ENCODE measurements at places on chromosomes 12 and 14.

- no peak for DNase-seq
Observed at GRCh38 chr12:82565966-82566365, 120.7 kb upstream of the TMTC2 start.

DNA sequence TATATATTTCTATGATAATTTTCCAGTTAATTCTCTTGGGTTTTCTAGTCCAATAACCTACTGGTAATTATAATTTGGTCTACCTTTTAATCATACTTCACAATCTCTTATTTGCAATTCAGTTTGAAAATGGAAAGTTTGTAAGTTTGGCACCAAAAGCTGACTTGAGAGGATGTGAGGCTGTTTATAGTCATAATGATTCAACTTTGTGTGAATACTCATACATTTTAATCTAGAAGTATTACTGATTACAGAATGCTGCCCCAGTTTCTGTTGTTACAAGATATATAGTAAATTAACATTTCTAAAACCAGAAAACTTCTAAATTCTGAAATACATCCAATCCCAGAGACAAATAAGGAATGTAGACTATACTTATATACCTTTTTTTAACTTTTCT lies 158.2 kb downstream of the SLC38A4 start:
- DNase-seq: no peak

DNA sequence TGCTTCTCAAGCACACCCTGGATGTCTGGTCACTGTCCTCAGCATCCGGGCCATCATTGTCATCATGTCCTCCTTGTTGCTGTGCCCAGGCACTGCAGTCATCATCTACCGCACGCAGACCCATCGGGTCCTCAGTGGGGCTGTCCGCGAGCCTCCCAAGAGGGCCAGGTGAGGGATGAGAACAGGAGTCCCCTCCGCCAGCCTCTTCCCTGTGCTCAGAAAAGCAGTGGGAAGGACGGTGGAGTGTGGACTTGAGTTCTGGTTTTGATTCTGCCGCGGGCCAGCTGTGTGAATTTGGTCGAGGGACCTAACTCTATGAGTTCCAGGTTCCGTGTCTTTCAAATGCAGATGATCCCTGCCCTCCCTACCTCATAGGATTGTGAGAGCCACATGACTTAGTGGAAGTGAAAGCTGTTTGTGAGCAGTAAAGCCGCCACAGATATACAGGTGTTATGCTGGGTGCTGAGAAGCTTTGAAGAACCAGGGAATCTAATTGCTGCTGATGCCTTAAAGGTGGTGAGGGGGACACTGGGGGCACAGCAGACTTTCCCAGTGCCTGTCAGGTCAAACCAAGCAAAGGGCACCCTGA lies 122.9 kb upstream of the RAP1B start:
- no peak for DNase-seq

DNA sequence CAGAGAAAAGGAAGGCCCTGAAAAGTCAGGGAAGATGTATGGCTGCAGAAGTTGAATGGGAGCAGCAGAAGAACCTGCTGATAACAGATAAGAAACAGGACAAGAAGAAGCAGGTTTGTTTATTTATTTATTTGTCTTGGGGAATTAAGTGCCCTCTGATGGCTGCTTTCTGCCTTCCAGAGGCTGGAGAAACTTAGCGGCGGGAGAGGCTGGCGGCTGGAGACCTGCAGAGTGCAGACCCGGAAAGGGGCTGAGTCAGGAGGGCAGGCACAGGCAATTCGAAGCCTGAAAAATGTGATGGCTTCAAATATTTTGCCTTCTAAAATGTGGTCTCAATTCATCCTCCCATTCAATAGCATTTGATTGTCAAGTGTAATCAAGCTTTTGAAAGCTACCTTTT lies 168.2 kb upstream of the GZMB start:
- no peak for DNase-seq

DNA sequence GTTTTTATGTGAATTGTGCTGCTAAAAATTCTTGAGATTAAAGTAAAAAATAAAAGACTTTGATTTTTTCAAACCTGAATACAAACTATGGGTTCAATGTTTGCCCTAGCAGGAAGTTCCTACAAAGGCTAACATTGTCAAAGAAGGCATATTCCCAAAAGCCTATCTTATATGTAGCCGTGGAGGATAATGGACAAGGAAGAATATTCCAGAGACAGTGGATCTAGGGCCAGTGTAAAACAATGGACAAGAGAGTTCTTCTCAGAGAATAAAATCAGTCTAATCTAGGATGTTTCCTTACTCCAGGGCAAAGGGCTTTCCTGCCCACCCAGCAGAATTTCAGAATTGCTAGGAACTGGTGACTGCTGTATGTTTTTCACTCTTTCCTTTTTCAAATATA lies 359.2 kb upstream of the ATP2B1 start:
- DNase-seq: no peak

DNA sequence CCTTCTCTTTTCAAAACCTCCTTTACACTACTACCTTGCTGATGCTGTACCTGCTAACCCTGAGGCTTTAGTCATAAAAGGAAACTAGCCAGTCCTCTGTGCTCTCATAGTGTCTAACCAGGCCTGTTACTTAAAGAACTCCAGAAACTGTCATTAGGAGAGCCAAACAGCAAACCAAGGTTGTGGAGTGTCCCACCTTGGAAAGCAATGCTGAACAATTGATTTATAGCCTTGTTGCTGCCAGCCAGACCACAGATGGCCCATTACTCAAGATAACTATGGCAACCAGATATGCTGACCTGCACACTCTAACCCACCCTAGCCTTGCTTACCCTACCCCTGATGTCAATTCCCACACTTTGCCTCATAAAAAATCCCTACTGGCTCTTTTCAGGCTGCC lies 26.5 kb upstream of the BCAT1 start:
- DNase-seq: no peak

DNA sequence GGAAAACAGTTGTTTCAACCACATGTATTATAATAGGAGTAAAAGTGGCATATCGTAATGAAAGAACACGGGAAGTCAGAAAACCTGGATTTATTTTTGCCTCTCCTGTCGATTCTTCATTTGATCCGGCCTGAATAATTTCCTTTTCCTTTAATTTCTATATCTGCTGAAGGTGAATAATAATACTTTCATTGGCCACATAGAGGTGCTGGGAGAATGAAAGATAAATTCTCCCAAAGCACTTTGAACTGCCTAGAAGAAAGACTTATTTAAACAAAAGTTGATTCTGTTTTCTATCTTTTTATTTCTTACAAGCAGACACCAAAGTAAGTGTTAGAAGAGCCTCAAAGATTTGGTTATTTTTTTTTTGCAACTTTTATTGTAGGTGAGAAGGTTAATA lies 339.1 kb downstream of the RAD51B start:
- no peak for DNase-seq

GRCh38 chr14:86035882-86036281 lies 505.9 kb downstream of the FLRT2 start:
- DNase-seq: no peak

DNA sequence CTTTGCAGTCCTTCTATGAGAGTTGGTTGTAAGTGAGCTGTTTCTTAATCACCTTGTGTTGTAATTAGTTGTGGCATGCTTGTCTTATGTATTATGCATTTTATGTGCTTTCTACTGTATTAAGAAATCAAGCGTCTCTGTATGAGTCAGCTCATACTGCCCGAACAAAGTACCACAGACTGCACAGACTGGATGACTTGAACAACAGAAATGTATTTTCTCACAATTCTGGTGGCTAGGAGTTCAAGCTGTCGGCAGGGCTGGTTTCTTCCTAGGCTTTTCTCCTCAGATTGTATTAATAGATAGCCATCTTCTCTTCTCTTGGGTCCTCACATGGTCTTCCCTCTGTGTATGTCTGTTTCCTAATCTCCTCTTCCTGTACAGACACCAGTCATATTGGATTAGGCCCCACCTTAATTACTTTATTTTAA lies 77.7 kb downstream of the FLRT2 start:
- DNase-seq: no peak

DNA sequence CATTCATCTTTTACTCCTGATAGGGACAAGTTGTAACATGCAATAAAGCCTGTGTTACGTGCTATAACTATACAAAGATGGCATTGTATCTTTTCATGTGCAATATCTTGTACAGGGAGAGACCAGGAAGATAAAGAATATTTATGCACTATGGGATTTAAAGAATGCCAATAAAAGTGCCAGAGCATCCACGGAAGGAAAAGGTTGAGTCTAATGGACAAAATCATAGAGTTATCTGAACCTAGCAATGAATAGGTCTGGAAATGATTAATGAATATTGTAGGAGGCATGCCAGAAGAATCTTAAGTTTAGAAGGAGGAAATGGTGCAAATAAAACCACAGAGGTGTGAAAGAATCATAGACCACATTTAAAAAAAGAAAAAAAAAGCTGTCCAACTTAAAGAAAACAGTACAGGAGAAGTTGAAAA lies 263.9 kb downstream of the KCNC2 start:
- no peak for DNase-seq

DNA sequence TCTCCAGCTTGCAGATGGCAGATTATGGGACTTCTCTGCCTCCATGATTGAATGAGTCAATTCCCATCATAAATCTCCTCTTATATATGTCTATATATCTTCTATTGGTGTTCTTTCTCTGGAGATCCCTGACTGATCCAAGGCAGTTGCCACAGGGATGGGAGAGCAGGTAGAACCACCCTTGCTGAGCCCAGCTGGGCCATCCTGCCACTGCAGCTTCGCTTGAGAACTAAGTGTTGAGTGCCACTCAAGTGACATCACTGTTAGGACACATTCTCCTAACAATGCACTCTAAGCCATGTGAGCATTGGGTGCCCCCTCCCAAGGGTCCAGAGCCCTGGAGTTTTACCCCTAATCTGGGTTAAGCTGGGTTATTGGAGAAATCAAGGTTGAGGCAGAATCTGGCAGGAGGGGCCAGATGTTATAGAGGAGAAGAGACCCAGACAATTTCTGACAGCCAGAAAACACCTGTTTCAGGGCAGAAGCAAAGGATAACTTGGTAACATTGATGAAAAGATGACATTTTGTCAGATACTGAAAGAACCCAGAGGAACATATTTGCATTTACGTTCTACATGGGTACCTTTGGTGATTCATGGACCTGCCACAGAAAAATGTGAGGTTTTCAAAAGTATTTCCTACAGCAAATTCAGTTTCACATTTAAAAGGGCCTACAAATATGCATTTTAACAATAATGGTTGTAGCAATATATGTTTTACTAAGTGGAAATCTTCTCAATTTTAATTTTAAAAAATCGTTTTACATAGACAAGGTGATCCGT lies 57.2 kb upstream of the MAX start:
- no peak for DNase-seq

DNA sequence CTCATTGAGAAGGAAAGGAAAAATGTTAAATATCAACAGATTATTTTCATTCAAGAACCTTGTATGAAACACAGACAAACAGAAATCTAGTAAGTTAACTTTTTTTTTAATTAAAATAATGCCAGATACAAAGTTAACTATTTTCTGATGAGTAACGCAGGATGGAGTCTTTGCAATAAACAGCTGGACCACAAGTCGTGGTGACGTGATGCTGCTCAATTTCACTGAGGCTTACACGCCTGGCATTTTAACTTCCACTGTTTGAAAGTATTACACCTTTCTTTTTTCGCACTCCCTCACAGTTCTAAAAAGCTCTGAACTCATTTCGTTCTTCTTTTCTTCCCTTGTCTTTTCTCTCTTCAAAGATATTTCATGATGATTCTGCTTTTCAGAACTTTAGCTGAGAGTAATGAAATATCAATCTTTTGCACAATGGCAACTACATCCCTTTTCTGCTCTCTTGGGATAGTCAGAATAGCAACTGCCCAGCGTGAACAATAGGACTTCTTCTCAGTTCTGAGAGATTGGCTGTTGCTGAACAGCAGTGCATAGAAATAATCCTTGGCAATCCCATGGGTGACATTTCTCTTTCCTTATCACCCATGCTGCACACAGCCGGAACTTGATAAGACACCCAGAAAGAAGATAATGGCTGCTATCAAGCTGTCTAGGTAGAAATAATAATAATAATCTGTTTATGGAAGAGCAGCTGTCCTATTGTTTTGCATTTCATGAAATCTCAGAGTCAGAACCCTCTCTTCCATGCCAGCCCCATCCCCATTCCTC lies 160.5 kb downstream of the BTG1 start:
- no peak for DNase-seq

DNA sequence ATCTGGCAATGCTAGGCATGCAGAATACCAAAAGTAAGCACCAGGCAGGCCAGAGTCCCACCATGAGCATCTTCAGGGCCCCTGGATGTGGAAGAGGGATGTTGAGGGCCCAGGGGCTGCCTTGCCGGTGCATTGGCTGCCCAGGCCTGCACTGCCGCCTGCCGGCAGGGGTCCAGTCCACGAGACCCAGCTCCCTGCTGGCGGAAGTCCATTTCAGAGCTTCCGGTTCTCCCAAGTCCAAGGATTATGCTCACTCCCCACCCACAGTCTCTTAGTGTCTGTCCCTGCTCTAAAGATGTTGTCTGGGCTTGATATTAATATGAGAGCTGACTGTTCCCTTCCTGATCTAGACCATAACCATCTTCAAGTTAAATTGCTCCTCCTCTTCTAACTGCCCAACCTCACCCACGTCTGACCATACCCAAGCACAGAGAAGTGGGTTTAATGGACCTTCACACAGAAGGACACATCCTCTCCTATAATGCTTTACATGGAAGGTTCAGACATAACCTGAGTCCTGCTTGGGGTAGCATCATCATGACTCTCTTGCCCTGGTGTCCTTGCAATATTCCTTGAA lies 117.4 kb downstream of the DAD1 start:
- DNase-seq: no peak

DNA sequence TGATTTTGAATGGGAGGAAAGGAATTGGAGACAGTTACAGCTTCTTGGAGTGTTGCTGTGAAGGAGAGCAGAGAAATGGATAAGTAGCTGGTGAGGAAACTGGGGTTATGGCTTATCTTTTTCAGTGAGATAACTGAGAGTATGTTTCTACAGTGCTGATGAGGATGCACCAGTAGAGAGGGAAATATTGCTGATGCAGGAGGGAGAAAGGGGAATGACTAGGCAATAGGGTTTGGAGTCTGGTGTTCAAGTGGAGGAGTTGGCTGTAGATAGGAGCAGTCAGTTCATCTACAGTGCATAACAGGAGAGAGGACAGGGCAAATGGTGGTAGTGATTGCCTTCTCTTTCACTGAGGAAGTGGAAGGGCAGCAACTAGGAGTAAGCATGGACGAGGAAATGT lies 33.0 kb downstream of the SPATS2 start:
- no peak for DNase-seq

Measured in activated naive CD4-positive, alpha-beta T cell treated with Interleukin-2 at 50 U/mL for 16 hours (primary cell).